Cardiac muscle cell (in vitro differentiated cells and primary cell): ENCODE measurements at places on chromosomes 1 and 21.

DNA sequence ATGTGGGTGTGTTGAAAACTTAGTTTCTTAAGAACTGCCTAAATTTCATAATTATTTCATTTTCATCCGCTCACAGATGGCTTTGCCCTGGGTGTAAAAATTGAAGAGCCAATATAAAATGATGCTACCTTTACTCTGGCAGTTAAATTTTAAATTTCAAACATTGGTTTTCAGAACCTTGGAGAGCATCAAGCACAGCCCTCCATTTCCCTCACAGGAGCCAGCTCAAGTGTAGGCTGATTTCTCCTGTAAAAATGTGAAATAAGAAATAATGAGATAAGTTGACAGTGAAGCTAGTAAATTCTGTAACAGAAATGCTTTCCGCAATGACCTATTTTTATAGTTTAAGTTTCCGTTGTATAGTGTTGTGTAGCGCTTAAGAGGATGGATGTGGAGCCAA lies 53.9 kb upstream of the AKT3 start:
- no peaks in the 10 kb centered on the region for H3K27me3 ChIP-seq
- DNase-seq = peak; percentile 49

DNA sequence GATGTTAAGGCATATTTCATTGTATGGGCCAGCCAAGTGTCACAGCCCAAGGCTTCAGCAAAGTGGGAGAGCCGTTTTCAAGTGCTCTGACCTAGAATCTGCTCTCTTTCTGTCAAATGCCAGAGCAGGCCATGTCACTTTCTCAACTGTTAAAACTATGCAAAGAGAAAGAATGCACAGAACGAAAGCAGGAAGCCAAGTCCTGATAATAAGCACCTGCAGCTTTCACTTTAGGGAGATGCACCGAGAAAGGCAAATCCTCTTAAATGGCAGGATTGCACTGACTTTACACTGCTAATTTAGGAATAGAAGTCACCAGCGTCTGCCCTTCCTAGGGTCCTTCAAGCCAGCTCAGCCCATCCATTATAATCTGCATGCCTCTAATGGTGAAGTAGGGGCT lies 49.2 kb upstream of the NTPCR start:
- H3K4me3 ChIP-seq = no peak overlapping the region
- peak overlapping the region; percentile 61 for H3K27ac ChIP-seq
- H3K27me3 ChIP-seq = no peaks in the 10 kb centered on the region
- peaks cover 18% of the 10 kb centered on the region for H3K4me1 ChIP-seq
- DNase-seq = peak; percentile 51

DNA sequence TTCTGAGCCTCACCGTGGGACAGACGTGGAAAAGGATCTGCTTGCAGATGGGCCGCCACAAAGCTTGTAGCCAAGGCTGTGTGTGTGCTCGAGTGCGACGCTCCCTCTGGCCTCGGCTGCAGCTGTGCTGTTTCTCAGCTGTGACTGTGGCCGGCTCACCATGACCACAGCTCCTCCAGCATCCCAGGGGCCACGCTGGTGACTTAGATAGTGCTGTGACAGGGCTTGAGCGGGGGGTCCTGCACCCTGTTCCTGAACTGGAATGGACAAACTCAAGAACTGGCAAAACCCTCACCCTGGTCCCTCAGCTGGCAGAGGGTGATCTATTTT lies 17.4 kb upstream of the ACTRT2 start:
- H3K27me3 ChIP-seq = no peaks in the 10 kb centered on the region
- H3K36me3 ChIP-seq = no peaks in the 10 kb centered on the region
- H3K4me3 ChIP-seq = no peak overlapping the region
- no peak for DNase-seq

- DNase-seq = no peak
- H3K4me3 ChIP-seq = no peak overlapping the region
- peaks cover 46% of the 10 kb centered on the region for H3K36me3 ChIP-seq
- H3K27ac ChIP-seq = peak overlapping the region; percentile 36
Observed at GRCh38 chr1:43363283-43363934, 4.4 kb downstream of the ELOVL1 start.

GRCh38 chr1:160669276-160669675 lies 22.4 kb upstream of the SLAMF1 start:
- H3K27me3 ChIP-seq = peaks cover 3% of the 10 kb centered on the region
- no peak for DNase-seq
- H3K36me3 ChIP-seq = no peaks in the 10 kb centered on the region
- H3K4me1 ChIP-seq = no peaks in the 10 kb centered on the region

DNA sequence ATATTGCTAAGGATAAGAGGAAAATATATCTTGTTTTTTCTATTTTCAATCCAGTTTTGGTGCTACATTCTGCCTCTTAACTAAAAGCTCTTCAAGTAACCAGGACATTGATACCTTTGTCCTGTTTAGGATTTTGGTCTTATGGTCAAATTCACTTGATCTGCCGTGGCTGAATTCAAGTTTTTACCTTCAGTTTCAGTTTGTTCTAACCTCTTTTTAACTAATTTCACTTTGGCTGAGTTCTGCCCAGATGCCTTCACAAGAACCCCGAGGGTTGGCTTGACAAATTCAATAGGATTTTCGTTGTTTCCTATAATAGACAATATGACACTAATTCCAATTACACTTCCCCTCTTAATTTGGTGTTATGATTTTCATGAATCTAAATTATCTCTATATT lies 84.5 kb upstream of the C1orf21 start:
- no peaks in the 10 kb centered on the region for H3K27me3 ChIP-seq
- H3K4me3 ChIP-seq = no peak overlapping the region
- no peaks in the 10 kb centered on the region for H3K36me3 ChIP-seq
- no peak for DNase-seq
